ENCODE measurements at places on chromosomes 4 and X. TPM values are rescaled to one million over a fixed set of nuclear protein-coding genes. Genes with fewer than 3 reads are reported as not detected.
A peak's percentile ranks its signal among the peaks of the same experiment; 100 is the strongest.

- DNase-seq = no peak
Observed at GRCh38 chrX:118205421-118206395, 89.1 kb upstream of the KLHL13 start.

GRCh38 chr4:138410266-138410665, 168.1 kb upstream of the SLC7A11 start:
- DNase-seq = no peak

DNA sequence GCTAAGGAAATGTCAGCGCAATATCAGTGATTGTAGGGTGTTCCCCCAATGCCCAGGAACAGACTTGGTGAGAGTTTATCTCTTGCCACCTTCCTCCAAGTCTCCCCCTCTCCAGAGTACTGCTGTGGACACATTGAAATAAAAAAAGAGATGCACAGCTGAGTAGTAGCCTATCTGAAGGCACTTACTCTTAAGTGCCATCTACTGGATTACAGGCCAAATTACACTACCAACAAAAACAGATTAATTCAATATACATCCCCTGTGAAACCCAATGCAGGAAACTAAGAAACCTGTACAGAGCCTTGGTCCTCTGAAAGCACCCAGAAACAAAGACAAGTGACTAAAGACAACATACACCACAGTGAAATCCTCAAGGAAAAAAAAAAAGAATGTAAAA, 460.3 kb downstream of the ZIC3 start:
- DNase-seq = no peak

DNA sequence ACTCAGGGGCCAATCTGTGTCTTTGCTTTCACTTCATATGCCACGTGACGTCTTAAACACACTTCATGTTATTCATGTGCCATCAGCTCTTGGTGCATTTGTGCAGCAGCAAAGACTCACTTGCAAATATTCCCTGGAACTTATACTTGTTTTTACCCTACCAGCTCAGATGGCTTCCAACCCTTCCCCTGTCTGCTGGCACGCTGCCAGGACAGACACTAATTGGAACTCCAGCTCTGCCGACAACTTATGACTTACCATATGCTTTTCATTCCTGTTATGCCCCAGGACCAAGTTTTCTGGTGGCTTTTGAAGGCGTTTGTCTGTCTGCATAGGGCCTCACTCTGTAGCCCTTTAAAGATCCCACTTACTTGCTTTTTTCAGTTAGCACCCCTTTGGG, 261.7 kb upstream of the GNPDA2 start:
- DNase-seq = no peak

DNA sequence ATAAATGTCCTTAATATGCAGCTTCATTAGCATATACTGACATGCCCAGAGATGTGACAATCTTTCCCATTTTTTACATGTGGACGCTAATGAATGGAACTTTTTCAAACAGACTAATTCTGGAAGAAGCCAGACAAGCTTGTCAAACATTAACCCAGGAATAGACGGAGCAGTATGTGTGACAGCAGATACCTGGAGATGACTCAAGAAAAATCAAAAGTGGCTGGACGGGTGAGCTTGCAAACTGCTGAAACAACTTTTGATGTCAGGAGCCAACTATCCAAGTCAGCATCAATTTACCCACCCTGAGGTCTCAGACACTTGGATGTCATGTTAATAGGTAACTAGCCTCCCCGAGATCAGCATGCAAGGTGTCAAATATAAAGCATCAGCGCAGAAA, 183.0 kb downstream of the PACRGL start:
- no peak for DNase-seq

DNA sequence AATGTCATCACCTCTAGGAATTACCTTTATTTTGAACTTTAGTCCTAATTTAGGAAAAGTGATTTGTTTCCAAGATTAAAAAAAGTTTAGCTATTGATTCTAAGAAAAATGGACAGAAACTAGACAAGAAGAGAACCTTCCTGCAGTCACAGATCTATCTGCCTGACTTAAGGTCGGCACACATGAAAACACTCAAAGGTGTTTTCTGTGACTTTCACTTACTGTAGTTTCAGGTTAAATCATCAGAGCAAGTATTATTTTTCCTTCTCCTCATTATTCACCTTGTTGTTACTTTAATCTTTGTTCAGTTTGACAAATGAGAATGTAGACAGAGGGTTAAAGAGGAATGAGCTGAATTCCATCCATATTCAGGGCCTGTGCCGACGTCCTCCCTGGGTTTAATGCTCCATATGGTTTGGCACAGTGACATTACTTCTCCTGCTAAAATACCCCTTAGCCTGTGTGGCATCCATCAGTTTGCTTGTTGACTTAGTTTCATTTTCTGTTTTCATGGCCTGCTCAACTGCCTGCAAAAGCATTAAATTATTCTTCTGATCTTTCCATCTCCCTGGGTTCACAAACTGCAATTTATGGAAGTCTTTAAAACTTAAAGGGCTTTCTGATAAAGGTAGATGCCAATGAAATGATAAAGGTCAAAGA, 352.7 kb downstream of the NKX6-1 start:
- no peak for DNase-seq

DNA sequence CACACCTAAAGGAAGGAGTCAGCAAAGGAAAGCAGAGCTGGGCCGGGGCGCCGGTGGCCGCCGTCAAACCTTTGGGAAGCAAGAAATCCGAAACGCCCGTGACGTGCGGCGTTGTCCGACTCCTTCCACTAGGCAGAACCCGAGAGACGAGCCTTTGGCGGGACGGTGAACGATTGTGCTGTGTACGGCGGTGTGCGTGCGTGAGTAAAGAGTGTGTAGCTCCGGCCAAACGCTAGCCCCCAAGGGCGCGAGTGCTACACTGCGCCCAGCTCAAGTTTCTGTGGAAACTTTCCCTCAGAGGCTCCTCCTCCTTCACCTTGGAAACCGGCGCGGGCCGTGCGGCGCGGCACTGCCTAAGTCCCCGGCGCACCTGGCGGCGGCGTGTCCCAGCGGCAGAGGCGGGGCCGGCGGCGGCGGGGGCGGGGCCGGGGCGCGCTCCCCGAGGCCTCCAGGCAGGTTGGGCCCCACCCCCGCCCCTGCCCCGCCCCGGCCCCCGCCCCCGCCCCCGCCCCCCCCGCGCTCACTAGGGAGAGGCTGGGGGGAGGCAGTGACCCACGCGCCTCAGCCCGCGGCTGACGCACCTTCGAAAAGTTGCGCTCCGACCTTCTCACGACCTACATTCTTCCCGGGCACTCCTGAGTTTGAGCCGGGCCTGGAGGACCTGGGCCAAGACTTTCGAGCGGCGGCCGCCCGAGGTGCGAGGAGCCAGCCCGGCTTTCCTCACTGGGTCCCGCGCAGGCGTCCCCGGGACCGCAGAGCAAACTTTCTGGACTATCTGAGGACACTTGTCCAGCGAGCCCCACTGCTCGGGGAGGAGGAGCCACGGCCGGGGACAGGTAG, at the start of gene FHIP1A:
Gene FHIP1A (plus strand): TSS at position 547 of the 840 bp plus-strand sequence. CDS start 157,084 bp downstream, outside the sequence.
- peak; percentile 38 for DNase-seq

DNA sequence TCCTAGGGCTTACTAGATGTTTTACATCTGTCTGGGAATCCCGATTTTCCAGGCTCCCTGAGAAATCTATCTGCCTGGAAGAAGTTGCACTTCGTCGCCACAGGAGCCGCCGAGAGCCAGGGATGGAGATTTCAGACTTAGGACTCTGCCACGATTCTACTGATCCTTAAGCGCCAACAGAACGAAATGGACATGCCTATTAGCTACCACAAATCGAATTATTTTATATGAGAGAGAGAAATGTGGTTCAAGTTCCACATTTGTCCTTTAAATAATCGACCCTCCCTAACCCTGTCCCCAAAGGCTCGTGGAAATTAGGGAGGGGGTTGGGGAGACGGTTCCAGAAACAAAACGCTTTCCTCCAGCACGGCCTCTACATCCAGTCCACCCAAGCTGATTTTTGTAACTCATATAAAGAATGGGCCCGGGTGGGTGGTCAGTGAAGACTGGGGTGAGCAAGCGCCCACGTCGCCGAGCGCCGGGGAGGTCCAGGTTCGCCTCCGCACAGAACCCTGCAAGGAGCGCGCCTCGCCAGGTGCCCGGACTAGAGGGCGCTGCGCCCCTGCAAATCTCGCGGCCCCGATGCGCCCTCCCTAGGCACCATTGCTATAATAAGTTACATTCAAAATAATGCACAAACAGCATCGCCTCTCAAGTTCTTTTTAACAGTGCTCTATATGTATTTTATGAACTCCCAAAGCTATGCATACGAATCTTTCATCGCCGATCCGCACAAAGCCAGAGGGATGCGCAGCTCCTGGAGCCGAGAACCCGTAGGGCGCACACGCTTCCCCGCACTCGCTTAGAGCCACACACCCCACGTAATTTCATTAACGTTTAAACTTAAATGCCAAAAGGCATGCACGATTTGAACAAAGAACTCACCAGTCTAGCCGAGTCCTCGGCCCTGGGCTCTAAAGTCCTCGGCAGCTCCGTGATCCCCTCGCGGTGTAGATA, 2.1 kb upstream of the FAT1 start:
- peak; percentile 64 for DNase-seq

DNA sequence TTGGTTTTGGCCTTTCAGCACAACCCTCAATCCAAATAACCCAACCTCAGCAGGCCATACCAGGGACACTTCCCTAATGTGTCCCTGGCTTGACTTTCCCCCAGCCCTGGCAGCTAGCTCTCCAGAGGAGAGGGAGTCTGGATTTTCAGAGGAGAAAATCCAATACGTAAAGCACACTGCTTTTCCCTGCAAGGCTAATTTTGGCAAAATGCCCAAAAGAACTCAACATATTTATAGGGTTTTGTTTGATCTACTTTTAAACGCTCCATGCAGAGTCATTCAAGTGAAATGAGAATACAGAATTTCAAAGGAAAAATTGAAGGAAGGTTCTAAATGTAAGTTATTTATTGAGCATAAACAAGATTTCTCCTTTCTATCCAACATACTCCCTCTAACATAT, 167.2 kb downstream of the SH3KBP1 start:
- no peak for DNase-seq

DNA sequence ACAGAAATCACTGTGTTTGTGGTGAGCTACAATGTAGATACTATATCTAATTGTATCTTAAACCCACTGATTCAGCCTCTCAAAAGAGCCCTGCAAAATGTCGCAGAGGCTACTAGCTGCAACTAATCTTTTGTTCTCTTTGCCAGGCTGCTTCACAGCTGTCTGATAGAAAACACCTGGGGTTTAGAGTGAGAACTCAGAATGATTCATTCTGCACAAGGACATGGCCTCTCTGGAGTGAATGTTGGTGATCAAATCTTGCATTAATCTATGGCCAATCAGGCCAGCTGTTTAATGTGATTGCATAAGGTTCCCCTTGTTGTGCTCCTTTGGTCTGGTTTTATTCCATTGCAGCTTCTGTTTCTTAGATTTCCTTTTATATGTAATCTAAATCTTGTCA, 100.3 kb downstream of the EMCN start:
- no peak for DNase-seq

DNA sequence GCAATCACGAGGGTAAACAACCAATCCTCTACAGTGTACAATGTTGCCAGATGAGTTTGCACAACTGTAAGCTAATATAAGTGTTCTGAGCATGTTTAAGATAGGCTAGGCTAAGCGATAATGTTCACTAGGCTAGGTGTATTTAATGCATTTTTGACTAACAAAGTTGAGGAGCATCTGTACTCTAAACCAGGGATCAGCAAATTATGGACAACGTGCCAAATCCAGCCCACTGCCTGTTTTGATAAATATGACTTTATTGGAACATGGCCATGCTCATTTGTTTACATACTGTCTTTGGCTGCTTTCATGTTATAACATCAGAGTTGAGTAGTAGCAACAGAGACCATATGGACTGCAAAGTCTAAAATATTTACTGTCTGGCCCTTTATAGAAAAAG, 46.3 kb upstream of the ARHGEF6 start:
- no peak for DNase-seq

DNA sequence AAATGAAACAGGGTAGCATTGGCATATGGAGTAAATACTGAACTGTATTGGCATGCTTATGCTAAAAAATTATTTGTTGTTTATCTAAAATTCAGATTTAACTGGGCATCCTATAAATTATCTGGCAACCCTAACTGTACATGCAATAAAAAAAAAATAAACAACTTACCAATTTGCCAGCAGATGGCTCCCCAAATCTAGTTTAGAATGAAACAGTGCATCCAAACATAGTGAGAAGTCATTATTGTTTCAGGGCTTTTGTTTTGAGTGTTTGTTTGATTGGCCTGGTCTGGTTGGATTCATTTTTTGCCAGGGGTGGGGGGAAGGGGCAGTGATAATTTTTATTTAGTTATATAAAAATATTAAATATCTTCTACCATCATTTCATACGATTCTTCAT, 12.8 kb upstream of the NSUN7 start:
- no peak for DNase-seq

- DNase-seq = no peak
Observed at GRCh38 chr4:142743121-142743825, 102.8 kb downstream of the INPP4B start.

DNA sequence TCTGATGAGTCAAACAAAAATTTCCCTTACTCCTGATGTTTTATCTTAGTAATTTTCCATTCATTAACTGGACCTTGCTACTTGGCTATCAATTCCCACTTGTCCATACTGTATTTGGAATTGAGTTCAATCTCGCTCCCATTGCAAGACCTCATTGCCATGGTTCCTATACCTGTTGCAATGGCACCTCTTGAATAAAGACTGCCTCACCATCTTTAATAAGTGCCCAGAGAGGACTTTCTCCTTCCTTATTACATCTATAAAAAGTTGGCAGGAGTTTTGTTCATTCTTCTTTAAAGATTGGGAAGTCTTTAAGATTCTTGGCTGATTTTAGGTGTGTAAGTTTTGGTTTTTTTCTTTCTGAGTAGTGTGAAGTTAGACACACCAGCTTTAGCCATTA, 397.4 kb downstream of the SPOCK3 start:
- no peak for DNase-seq

Gene ATOH1
- total RNA-seq = not detected

Gene ATP2B3
- 51.0 TPM for total RNA-seq

Gene BTK
- 2.6 TPM for total RNA-seq
